ENCODE measurements at places on chromosomes 13 and 19.

- no peak for DNase-seq
Measured at GRCh38 chr13:101204270-101205020, 211.9 kb downstream of the NALCN start.

DNA sequence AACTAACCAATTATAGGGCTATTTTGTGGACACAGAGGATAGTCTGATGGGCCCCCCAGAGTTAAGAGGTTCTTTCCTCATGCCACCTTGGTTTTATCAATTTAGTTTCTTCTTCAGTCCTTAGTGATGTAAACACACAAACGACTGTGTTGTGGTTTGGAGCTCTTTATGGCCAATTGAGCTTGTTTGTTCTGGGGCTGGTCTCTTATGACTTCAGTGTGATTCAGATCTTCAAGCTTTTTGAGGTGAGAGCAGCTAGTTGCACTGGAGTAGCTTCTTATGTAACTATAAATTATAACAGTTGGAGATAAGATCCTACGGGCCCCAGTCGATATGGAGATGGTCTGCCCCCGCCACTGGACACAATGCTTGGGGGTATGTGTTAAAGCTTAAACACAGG, 22.0 kb upstream of the GJB6 start:
- no peak for DNase-seq

GRCh38 chr13:72694314-72694713, 33.1 kb downstream of the MZT1 start:
- DNase-seq = no peak

- DNase-seq = no peak
Measured at GRCh38 chr13:29131881-29132668, 311.9 kb downstream of the MTUS2 start.

DNA sequence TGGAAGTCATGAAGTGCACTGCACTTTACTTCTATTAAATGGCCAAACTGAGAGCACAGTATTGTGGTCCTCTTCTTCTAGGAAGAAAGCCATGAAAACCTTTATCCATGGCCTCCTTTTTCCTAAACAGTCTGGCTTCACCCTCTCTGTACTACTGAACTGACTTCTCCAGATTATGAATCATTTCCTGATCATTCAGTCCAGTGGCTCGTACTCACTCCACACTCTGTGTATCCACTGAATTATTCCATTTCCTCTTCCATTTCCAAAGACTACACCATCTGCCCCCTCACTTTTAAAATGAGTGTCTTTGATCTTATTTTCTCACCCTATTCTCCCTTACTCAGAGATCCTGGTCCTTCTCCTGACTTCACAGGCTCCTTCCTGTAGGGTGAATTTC, 29.7 kb upstream of the FREM2 start:
- no peak for DNase-seq

GRCh38 chr13:22451327-22451741, 729.4 kb upstream of the SGCG start:
- DNase-seq = no peak

- DNase-seq = no peak
Measured at GRCh38 chr13:97108530-97108900, 113.6 kb upstream of the MBNL2 start.

All from AG08396 (cell line).